GM04504 (cell line): ENCODE measurements at places on chromosomes 5 and 9.

- DNase-seq: no peak
Measured at GRCh38 chr9:75669721-75670120, 220.8 kb upstream of the PCSK5 start.

GRCh38 chr9:127223810-127224177, 40.8 kb upstream of the GARNL3 start:
- DNase-seq: no peak

DNA sequence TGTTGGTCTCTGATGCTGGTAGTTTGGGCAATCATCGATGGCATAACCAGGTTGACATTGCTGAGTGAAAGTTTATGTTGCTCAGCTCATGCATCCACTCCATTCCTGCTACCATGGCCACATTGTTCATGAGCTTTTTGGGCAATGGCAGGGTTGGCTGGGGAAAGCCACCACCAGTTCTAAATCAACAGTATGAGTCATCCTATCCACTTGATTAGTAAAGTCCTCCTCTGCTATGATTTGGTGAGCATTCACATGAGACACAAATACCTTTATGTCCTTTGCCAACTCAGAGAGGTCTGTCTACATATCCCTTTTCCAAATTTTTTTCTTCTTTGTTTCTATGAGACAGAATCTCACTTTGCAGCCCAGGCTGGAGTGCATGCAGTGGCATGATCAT, 129.7 kb upstream of the FBN2 start:
- DNase-seq: no peak

DNA sequence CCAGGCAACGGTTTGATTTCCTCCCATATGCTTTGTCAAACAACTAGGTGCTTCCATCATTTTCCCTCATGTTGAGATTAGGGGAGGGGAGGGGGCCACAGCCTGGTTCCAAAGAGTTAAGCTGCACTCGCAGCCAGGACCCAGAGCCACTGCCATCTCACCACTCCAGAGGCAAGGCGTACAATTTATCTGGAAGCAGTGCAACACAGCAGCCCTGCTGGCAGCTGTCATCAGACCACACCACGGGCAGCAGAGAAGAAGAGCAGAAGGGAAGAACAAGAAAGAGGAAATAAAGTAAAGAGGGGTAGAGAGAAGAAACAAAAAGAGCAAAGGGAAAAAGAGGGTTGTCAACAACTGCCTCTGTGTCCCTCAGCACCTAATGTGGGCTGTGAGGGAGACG, 38.9 kb downstream of the MED27 start:
- no peak for DNase-seq

DNA sequence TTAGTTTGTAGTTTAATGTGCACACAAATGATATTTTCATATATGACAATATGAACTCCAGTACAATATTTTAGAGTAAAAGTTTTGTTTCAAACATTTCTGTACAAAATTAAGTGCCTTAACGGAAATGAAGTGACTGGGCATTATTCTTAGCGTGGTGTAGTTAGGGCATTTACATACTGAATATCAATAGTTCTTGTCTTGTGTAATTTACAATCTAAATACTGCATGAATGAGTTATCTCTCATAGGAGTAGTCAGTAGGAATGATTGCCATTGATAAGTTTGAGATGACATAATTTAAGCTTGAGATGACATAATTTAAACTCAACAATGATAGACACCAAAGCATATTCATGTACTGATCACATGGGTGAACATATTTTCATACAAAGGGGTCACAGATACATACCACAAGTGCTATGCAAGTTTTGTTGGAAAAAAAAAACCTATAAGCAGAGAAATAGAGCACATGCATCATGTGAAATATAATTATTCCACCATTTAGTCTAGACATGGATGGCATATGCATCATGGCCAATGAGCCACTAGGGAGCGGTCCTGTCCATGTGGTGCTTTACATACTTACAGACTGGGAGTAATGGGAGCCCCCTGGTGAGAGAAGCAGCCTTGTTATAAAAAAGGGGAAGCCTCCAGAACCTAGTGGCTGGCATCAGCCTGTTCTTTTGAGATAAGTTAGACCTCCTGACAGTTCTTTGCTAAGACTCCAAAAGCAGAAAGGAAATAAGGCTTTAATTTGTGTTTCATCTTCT, 1523.9 kb downstream of the MAT2B start:
- no peak for DNase-seq

DNA sequence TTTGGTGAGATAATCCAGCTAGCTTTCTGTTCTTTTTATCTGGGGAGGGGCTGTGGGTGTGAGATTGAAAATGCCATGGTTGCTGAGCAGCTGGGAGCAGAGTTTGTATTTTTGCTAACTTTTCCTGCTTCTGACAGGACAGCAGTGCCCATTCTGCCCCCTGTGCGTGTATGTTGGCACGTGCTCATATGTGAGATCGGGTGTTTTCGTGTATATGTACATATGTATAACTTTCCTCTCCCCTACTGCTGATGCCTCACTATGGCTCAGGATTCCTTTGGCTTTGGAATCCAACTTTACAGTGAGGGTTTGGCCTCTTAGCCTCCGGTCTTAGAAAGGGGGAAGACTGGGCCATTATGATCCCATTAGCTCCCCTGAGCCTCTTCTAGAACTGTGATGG, 38.3 kb downstream of the RGS3 start:
- DNase-seq: no peak

GRCh38 chr5:119996128-119996527, 366.8 kb downstream of the FAM170A start:
- no peak for DNase-seq

DNA sequence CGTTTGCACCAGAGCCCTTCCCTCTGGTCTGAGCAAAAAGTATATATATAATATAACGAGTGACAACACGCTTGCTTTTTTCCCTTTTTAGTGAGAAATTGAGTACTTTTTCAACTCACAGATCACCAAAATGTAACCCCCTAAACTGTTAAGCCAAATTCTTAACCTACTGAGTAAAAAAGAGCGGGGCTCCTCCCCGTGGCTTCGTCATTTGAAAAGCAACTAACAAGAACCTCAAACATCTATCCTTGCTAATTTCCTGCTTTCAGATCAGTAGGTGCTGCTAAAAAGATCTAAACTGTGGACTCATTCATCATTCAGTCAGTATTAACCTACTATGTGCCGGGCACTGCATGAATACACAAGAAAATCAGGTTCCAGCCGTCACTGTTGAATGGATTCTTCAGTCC, 1.0 kb upstream of the PTBP3 start:
- no peak for DNase-seq

DNA sequence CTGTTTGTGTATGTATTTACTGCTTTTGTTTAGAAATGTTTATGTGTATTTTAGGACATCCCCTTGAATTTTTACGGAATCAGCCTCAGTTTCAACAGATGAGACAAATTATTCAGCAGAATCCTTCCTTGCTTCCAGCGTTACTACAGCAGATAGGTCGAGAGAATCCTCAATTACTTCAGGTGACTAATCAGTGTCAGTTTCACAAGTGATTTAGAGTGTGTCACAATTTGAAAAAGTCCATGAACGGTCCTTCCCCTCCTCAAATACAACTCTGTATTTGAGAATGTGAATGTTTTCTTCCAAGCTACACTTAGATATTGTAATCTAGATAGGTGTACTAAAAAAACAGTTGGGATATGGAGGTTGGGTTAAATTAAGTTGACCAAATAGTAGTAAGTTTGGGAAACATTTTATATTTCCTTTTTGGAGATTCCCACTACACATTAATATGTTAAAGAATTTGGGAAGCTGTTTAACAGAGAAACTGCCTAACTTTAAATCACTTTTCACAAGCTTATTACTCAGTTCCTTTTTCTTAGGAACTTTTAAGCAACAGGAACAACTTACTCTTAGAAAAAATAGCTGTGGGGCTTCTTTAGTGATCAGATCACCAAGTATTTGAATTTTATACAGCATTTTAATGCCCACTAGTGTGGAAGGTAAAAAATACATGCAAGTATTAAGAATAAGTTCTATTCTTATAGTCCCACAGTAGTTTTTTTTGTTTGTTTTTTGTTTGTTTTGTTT, 40.9 kb downstream of the RAD23B start:
- DNase-seq: no peak

DNA sequence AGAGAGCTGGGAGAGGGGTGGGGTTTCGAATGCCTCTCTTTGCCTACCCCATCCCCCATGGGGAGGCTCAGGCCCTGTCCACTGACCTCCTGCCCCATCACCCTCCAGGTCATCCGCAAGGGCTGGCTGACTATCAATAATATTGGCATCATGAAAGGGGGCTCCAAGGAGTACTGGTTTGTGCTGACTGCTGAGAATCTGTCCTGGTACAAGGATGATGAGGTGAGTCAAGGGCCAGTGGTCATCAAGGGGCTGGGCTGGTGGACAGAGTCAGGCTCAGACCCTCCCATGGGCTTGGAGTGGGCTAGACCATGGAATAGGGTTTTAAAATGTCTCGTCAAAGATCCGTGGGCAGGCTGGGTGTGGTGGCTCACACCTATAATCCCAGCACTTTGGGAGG, 33.7 kb downstream of the GOLGA2 start:
- DNase-seq: no peak

DNA sequence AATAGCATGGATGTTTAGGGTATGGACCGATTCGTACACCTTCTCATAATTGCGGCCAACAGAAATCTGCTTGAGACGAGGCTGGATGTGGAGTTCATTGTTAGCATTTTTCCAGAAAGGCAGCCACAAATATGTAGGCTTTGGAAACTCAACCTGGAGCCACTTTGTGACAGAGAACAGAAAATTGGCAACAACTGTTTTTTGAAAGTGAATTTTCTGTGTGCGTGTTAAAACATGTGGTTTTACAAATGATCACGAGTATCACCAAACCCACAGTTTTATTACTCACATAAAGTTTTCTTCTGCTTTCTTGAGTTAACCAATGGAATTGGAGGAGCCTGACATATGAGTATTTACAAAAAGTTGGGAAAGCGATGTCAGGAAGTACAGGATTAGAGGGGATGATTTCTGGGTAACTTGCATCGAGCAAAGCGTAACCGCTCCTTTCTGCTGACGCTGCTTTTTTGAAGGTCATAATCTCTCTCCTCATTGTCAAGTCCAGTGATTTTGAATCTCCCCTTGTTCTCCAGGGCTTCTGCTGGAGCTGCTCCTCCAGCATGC, 138.5 kb upstream of the TAF11L2 start:
- peak; percentile 76 for DNase-seq

DNA sequence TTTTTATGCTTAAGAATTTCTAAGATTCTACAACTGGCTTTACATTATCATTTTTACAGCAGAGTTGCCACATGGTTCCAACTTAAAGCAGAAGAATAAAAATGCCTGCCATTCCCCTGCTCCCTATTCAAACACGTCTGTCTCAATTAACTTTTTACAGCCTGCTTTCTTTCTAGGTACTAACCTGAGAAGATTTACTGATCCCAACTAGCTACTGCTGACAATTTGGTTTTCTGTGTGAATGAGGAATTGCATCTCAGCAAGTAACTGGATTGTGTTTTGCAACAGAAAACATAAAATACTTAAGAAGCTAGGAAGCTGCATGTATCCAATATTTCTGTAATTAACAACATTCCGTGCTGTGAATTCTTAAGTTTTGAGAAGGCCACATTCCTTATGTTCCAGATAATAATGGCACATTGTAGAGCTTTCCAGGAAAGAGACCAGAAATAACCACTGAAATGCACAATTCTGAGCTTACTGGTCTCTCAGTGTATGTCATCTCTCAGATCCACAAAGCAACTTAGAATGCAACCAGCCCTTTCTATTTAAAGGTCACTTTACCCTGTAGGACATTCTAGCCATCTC, 306.8 kb upstream of the NMUR2 start:
- no peak for DNase-seq

GRCh38 chr5:2200261-2200950, 317.7 kb upstream of the IRX4 start:
- no peak for DNase-seq

- no peak for DNase-seq
Measured at GRCh38 chr5:82174128-82174918, 103.8 kb downstream of the RPS23 start.

DNA sequence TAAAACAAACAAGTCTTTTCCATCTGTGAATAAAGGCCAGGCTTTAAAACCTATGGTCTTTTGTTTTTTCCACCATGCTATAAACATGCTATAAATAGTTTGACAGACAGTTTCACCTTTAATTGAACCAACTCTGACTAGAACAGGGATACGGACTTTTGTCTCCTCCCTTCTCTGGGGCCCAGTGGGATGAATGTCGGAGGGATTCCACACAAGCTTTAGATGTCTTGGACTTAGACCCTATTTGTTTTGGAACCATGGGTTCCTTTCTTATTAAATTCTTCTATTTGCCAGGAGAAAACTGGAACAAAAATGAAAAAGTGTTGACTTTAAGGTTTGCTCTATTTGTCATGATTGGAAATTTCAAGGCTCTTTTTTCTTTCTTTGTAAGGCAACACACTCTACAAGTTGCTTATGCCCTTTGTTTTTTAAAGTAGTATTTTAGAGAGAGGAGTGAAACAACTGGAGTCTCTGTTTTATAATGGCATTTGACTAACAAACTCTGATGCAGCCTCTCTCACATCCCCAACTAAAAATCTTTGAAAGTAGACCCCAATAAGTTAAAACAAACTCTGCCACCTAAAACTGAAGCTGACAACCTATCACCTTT, 145.3 kb downstream of the MLLT3 start:
- no peak for DNase-seq

GRCh38 chr5:82734347-82734746, 342.8 kb downstream of the TMEM167A start:
- no peak for DNase-seq

DNA sequence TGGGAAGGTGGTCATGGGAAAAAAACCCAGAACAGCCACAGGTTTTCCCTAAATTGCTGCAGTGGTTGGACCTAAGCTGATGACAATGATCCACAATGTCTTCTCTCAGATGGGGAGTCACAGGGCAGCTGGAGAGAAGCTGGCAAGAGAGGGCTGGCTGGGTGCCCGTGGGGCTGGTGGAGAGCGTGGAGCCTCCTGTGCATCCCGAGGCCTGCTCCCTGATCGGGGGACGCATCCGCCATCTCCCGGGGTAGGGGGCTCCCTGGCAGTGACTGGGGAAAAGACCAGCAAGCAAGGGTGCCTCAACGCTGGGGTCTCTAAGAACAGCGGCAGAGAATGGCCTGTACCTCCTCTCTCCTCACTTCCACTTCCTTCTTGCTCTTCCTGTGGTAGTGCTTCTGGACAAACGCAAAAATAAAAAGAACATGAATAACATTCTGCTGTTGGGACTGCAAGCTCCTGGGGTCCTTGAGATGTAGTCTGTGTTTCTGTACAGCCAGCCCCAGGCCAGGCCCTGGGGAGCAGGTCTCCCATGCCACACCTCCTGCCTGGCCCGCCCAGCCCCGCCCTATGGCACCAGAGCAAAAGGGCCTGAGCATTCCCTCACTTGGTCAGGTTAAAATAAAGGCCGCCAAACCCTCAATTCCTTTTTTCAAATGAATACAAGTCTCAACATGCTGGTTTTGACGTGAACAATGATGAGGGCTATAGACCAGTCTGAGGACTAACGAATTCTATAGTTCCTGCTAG, 7.0 kb upstream of the MRNIP start:
- no peak for DNase-seq

DNA sequence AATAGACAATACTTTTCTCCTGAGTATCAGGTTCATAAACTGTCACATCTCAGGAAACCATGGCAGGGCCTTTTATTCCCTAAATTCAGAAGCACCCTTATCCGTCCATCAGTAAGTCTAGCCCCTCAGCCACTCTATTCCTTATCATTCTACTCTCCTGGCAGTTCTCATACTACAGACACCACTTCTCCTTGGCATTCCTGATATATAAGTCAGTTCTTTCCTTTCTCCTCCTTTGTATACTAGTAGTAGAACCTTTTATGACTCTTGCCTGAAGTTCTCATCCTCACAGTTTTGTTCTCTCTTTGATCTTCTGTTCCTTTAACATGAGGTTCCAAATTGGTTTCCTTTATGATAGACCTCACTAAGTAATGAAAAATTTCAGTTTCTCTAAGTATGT, 29.3 kb downstream of the GRAMD2B start:
- no peak for DNase-seq

- DNase-seq: no peak
Measured at GRCh38 chr5:176574297-176574591, 25.1 kb downstream of the CDHR2 start.
